ENCODE measurements at places on chromosomes 6 and 20.

GRCh38 chr20:23188377-23189169 is 102.4 kb upstream of the CD93 start:
- no peak for DNase-seq

DNA sequence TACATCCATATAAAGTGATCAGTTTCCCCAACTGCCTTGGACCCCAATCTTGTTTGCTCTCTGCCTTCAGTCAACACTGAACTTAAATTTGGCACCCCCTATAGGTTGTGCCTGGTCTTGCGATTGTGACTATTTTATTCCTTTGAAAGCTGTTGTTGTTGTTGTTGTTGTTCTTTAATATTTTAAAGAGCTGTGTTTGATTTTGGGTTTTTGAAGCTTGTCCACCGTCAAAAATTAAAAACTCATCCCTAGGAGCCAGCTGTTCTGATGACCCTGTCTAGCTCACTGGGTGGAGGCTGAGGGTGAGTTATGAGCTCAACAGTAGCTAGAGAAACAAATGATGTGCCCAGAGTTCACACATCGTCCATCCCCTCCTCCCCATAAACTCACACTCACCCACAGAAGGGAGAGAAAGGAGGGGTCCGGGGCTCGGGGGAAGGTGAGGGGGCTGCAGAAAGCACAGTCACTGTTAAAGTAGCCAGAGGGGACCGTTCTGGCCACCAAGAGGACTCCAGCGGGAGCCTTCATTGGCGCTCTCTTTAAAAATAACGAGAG is 4.0 kb downstream of the SIM1 start:
- DNase-seq: no peak

GRCh38 chr6:106116125-106116832 is 30.1 kb downstream of the PRDM1 start:
- no peak for DNase-seq

DNA sequence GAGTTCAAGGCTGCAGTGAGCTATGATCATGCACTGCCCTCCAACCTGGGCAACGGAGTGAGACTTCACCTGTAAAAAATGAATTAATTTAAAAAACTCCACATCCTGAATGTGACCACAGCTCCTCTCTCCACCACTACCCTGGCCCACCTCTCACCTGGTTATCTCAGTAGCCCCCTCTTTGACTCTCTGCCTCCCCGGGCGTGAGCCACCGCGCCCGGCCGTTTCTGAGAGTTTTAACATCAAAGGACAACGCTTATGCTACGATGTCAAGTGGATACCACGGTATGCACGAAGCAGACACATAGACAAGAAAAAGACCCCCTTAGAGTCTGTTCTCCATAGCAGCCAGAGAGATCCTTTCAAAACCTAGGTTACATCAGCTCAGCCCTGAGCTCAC is 48.7 kb downstream of the FGD2 start:
- no peak for DNase-seq

GRCh38 chr6:150936021-150936555 is 70.6 kb downstream of the MTHFD1L start:
- no peak for DNase-seq

- no peak for DNase-seq
Observed at GRCh38 chr20:528923-529604, 14.5 kb downstream of the CSNK2A1 start.

GRCh38 chr6:73640179-73640750 is 13.5 kb downstream of the SLC17A5 start:
- DNase-seq: no peak

DNA sequence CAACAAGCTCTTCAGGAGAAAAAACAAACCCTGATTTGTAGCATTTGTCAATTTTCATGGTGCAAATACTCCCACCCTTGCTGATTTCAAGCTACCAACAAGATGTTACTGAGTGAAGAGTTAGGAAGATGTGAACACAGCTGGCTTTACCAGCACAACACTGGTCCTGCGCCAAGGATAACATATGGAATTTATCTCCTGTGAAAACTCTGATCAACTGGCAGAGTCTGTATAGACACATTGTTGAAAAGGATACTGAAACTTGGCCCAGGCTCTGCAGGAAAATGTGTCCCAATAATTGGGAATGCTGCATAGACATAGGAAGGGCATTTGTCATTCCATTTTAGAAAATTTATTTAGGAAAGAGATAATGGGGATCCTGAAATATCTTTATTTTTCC is 29.0 kb downstream of the OTOR start:
- DNase-seq: no peak
